Stimulated activated CD8-positive, alpha-beta memory T cell treated with anti-CD3 and anti-CD28 coated beads, Interleukin-7, amount 100 ng/mL, for 1 hour (primary cell): ENCODE measurements at places on chromosomes 1 and 21.

DNA sequence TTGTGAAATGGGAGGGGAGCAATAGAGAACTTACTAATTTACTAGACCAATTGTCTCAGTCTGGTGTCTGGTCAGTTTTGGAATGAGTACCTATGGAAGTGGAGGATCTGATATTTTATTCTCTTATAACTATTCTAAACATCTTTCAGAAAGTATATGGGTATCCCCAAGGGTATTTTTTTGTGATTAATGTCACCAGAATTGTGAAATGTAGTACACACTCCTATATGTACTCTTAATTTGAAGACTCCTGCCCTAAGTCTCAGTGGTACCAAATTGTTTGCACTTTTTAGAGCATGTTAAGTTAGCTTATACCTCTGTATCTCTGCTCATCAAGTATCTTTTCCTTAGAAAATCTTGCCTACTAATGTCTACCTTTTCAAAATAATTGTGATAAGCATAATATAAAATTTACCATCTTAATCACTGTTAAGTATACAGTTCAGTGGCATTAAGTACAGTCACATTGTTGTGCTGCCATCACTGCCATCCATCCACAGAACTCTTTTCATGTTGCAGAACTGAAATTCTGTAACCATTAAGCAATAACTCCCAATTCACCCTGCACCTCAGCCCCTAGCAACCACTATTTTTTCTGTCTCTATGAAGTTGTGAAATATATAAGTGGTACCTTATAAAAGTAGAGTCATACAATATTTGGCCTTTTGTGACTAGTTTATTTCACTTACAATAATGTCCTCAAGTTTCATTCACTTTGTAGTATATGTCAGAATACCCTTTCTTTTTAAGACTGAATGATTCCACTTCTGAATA lies 40.5 kb downstream of the SLC30A7 start:
- no peak for DNase-seq

- DNase-seq: no peak
These were observed 60.3 kb downstream of the PGBD5 start for GRCh38 chr1:230365723-230366307.

GRCh38 chr1:192983349-192983980 lies 75.7 kb downstream of the UCHL5 start:
- DNase-seq: no peak

GRCh38 chr21:45074818-45075595 lies 627 bp downstream of the ADARB1 start:
- DNase-seq: no peak

DNA sequence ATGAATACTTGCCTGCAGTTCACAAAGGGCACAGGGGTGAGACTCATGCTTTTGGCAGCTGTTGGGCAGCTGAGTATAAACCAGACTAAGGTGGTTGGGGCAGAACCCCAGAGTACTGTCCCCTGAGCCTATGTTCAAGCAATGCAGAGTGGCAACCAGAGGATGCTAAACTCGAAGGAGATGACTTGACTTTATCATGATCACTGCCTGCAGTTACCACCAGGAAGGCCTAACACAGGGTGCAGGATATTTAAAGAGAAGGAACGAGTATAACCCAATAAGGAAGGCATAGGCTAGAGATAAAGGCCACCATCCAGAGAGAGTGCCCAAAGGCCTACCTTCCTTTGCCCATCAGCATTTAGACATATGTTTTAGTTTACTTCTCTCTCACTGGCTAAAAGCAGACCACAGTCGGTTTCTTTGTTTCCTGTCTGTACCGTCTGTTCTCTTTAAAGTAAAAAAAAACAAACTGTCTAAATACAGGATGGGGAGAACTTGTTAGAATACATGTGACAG lies 83.3 kb downstream of the MPZL1 start:
- no peak for DNase-seq

DNA sequence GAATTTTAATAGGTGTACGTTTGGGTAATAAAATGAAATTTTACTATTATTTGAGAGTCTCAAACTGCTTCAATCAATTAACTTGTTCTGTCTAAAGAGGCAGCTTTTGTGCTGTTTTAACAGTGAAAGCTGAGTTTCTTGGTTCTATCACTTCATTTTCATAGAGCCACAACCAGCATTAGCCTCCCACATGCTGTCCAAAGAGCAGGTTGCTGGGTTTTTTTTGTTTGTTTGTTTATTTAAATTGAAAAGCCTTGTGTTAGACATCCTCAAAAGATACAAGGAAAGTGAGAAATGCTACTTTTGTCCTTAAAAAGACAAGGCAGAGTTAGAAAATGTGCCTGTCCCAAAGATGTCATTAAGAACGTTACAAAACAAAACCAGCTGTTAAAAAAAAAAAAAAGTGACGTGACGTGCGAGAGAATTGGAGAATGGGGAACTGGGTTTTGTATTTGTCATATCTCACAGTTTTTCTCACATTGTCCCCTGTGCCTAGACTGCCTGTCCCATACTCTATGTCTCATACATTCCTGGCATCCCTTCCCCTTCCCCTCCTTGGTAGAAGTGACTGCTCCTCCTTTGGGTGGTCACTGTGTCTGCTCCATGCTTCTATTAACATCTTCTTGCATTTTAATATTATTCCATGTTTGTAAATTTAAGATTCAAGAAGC lies 63.1 kb upstream of the CD34 start:
- DNase-seq: no peak

DNA sequence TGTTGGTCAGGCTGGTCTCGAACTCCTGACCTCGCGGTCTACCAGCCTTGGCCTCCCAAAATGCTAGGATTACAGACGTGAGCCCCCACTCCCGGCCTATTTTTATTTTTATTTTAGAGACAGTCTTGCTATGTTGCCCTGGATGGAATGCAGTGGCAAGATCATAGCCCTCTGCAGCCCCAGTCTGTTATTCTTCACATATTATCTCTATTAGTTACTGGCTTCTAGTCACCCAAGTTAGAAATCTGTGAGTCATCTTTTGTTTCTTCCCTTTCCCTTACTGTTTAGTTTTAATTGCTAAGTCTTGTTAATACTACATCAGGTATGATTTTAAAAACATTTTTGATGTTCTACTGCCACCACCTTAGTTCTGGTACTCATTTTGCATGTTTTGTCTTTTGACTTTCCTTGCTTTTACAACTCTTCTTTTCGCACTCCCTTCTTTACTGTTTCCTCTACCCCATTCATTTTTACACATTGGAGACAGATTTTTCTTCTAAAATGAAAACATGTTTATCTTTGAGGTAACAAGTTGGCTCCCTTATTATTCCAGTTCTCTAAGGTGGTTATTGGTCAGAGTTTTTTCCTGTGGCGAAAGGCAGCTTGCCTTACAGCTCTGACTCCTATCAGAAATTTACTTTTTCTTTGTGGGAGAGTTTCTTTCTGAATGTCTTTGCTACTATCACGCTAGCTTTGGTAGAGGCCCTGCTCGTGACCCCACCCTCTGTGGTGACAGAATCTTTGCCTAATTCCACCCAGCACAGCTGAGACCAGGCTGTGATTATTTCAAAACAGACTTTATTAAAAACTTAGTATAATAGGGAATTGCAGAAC lies 19.5 kb downstream of the ZMYM4 start:
- DNase-seq: no peak

DNA sequence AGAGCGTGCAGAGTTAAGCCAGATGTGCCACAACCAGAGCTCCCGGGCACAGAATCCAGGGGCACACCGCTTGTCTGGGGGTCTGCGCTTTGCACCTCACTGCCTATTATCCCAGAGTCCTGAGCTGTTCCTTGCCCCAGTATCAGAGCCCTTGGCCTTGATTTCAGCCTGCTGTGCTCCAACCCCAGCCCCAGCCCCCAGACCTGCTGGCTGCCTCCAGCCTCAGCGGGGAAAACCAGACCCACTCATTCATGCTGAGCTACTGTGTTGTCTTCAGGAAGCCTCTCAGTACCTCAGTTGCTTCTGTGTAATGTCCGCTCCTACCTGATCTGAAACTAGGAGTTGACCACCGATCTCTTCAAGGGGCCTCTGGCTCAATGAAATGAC lies 1.1 kb downstream of the IKBKE start:
- DNase-seq: no peak

DNA sequence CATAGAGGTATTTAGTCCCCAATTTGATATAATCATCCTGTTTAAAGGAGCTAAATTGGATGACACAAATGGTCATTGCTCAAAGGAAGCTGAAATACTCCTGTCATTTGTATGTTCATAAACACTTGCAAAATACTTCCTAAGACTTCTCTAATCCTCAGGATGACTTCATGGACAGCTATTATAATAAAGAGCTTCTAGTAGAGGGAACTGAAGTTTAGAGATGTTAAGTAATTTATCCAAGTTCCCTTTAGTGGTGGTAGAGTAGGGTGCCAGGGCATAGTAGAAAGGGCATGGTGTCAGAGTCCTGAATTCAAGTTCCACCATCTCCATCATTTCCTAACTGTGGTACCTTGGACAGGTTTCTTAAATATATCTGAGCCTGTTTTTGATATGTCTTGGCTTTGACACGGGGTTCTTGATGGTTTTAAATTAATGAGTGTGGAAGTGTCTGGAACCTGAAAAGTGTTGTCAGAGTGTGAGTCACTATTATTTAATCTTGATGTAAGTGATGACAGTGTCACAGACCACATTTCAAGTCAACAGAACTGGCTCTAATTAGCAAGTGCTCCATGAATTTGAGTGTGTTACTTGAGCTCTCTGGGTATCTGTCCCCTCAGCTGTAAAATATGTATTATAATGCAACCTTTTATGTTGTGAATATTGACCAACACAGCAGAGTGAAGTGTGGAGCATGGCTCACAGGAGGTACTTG lies 12.1 kb upstream of the GBP6 start:
- DNase-seq: no peak

DNA sequence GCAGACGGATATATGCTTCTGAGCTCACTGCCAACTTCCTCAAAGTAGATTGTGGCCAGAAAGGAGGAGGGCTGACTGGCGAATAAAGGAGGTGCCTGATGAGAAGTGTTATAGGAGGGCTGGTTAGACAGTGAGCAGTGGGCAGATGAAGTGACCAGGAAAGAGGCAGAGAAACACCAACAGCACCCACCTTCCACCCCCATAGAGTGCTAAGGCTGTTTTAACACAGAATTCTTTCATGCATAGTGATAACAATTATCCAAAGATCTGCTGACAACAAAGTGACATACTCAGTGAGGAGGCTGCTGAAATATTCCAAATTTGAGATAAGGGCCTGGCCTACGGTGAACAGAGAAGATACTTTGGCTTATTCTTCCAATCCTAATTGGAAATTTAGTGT lies 21.2 kb upstream of the MTR start:
- no peak for DNase-seq

DNA sequence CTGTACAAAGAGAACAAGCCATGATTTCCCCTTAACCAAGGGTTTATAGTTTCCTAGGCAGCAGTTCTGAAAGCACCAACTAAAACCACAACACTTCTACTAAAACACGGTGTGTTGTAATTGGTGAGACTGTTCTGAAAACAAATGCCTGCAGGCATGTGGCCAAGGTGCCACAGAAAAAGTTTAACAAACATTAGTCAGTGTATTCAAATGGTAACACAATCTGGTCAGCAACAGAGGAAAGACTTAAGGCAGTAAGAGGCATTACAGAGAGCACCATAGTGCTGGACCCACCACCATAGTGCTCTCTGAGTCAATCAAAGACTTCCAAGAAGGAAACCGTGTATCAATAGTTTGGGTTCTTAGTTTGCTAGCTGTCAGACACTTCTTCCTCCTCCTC lies 16.7 kb downstream of the SNIP1 start:
- no peak for DNase-seq

- DNase-seq: no peak
These were observed 7.7 kb downstream of the IFNAR2 start for GRCh38 chr21:33237486-33237885.

- no peak for DNase-seq
These were observed 76.7 kb upstream of the SCCPDH start for GRCh38 chr1:246647513-246647912.

DNA sequence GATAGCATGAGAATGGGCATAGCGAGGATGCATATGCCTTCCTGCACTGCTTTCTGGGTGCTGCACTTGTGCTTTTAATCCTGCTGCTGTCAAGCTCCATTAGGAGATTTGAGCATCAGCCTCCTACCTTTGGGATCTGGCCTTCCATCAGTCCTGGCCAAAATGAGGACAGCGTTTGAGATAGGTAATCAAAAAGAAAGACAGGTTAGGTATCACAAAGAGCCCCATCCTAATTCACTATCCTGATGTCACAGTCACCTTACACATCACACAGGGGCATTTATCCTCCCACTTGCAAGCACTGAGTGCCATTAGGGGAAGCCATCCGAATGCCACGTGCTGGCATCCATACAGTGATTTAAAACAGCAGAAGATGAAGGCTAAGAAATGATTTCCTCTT lies 13.2 kb upstream of the FAM163A start:
- no peak for DNase-seq

DNA sequence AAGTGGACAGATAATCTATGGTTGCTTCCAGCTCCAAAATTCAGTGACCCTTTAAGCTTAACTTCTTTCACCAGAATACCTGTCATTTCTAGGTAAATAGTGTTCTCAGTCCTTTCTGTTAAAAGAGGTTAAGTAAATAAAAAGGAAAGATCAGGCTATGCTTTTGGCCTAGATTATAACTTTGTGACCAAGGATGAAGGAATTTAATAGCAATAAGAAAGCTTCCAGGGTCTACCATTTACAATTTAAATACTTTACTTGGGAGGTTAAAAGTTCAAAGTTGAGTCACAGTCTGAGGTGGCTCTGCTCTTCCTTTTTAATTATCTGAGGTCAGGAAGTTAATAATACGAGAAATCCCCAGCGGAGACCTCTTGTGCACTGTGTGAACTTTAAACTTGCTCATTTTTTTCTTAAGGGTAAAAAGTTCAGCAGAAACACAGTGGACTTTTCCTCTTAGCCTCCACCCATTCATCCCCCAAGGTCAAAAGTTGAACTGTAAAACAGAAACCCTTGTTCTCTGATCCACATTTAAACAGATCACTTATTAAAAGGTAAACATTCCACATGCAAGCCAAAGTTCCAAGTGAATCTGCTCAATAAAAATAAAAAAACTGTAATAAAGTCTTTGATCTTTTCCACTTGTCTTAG lies 187.1 kb downstream of the NRIP1 start:
- no peak for DNase-seq

GRCh38 chr1:9909234-9910046 lies 629 bp downstream of the CTNNBIP1 start:
- no peak for DNase-seq

- no peak for DNase-seq
These were observed 271.4 kb downstream of the TBX15 start for GRCh38 chr1:118716775-118717174.

DNA sequence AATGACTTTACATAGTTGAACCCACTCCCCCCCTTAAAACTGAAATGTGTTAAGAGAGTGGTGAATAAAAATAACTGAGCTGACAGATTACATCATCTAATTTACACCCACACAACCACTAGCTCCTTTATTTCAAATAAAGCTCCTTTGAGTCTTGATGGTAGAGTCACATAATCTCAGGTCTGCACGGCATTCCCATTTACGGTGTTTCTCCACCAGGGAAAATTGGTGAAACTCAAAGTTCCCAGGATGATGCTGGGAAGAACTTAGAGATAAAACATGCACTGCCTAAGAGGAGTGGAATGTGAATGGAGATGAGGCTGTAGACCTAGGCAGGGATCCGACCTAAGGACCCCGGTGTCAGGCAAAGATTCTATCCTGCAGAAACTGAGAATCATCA lies 727.8 kb upstream of the ADAMTS5 start:
- no peak for DNase-seq
